ENCODE measurements at places on chromosomes 3 and 15.

- no peak for DNase-seq
These were observed 18.8 kb downstream of the STAG1 start for GRCh38 chr3:136733317-136733833.

DNA sequence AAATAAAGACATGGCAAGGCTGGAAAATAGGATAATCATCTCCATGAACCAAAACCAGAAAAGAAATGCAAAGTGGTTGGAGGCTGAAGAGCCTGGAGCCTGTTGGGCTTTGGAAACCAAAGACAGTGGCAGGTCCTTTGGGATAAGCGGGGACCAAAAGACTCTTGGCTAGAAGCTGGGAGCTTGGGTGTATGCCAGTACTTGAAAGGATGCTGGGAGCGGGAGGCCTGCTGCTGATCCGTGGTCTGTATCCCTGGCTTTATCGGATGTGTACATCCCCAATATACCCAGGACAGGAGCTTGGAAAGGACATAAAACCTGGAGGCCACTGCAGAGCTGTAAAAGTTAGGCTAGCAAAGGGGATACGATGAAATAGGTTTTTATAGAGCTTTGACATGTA lies 1.3 kb upstream of the CHRNB4 start:
- no peak for DNase-seq

DNA sequence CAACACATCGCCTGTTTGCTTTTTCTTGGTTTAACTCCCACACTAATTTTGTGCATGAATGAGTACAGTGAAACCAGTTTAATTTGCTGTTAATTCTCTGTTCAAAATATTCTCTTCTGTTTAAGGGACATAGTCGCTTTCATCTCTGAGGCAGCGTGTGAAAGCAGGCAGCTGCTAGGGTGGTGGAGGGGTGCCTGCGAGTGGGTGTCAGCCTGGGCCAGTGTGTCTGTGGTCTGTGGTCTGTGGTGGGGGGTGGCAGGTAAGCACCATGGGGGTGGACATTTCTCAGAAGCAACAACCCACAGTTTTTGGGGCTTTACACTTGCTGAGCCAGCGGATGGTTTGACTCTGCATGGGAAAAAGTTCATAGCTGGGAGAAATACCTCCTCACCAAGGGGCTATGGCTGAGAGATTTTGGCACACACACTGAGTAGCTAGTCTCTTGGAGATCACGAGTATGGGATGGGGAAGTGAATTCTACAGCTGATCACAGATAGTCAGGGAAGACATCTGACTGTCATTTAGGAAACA lies 109.2 kb downstream of the EPHB1 start:
- no peak for DNase-seq

- no peak for DNase-seq
These were observed 61.1 kb downstream of the DUT start for GRCh38 chr15:48392356-48392755.

DNA sequence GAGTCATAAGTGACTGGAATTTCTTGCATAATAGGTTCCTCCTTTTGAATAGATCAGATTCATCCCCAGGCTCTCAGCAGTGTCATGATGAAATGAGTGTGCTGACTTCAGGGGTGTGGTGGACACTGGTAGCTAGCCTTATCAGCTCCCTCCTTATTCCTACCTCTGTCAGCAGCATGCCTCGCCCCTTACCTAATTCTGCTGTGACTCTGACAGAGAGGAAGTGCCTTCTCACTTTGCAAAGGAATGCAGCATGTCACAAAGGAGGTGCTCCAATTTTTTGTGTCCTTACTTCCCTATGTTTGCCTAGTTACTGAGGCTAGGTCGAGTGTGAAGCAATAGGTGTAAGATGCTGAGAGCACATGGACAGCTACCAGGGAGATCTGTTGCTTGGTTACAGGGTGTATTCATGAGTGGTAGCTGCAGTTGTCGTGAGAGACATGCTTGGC lies 90.6 kb downstream of the TNFAIP8L3 start:
- DNase-seq: no peak

- DNase-seq: no peak
These were observed at the start of gene LARP6 for GRCh38 chr15:70853973-70854665. Gene LARP6, minus strand, starts transcription at chr15:70854157. Its CDS starts 69 bp downstream, at chr15:70854088.

GRCh38 chr3:16836505-16837237 lies 48.1 kb upstream of the PLCL2 start:
- DNase-seq: no peak

DNA sequence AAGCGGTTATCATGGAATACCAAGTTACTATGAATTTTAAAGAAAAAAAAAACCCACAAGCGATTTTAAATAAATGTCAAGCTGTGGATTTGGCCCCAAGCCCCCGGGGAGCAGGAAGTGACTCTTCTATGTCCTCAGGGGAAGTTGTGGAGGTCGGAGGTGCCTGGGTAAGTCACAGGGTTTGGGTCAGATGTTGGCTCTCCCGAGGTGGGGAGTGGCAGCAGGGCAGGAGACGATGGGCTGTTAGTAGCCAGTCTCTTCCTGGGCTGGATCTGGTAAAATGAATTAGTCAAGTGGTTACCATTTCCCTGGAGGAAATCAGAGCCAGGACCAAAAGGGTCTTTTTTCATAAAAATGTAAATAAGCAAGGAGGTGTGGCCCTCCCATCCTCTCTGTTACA lies 316.7 kb downstream of the TLE3 start:
- no peak for DNase-seq

- DNase-seq: no peak
These were observed 45.3 kb upstream of the ATP2B2 start for GRCh38 chr3:10550705-10551104.

- DNase-seq: no peak
These were observed 2.1 kb downstream of the ACVR2B start for GRCh38 chr3:38455639-38456430.

GRCh38 chr3:148389916-148390315 lies 307.8 kb upstream of the AGTR1 start:
- DNase-seq: no peak

- no peak for DNase-seq
These were observed 154.6 kb upstream of the MBNL1 start for GRCh38 chr3:152113992-152114651.

GRCh38 chr15:34876640-34877039 lies 81.3 kb upstream of the ACTC1 start:
- DNase-seq: no peak

DNA sequence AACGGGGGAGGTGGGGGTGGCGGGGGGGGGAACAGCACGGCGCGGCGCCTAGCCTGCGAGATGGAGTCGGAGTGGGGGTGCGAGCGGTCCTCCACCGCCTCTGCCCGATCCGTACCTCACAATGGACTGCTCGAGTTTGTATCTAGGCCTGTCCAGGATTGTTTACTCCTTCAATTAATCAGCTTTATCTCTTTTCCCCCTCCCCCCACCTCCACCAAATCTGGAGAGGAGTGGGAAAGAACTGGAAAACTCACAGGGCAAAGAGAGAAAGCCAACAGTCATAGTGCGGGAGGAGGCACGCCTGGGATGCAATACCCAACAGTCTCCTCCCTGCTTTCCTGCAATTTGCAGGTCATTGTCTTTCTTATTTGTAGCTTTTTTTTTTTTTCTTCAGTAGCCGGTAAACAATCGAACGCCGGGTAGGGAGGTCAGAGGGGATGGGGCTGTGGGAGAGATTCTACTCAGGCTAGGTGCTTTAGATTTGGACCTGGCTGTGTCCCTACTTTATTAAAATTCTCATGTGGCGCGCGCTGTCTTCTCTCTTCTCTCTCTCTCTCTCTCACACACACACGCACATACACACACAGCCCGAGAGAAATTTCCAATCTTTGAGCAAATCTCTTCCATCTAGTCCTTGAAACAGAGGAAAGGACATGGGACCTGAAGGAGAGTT lies 6.9 kb upstream of the MEIS2 start:
- DNase-seq: no peak

DNA sequence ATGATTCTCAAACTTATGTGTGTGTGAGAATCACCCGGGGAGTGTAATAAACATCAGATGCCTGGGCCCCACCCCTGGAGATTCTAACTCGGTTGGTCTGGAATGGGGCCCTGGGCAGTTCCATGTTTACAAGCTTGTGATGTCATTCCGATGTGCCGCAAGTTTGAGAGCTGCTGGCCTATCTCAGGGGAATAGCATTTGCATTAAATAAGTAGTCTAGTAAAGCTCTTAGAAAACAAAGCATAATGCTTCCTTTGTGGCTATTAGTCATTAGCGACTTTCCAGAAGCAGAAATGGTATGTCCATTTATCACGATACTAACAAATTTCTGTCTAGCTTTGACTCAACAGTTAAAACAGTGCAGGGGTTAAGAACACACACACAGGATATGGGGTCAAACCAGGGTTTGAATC lies 20.9 kb downstream of the PGBD4 start:
- no peak for DNase-seq

DNA sequence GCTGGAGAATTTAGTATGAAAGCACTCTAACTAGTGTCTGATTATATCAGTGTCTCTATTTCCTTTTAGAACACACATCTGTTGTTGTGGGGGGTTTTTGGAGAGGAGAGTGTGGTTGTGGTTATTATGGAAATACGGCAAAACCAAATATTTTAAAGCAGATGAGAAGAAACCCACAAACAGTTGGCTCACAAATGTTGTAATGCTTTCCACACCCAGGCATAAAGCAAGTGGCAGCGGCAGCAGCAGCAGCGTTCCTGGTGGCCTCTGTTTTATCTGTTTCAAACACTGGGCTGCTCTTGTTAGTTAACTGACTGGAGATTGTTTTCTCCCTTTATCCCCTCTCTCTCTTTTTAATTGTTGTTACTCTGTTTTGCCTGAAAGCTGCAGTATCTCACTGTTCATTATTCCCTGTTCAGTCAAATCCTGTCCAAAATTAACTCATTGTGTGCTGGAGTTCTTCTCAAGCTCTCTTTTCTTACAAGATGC lies 1045.5 kb upstream of the NR2F2 start:
- DNase-seq: no peak

All from stimulated activated CD4-positive, alpha-beta T cell treated with anti-CD3 and anti-CD28 coated beads, Interleukin-15, amount 100 ng/mL, for 1 hour (primary cell).